ENCODE measurements at places on chromosomes 4 and X. TPM values are rescaled to one million over a fixed set of nuclear protein-coding genes. Genes with fewer than 3 reads are reported as not detected.

AREG gene
- 95.8 TPM for total RNA-seq

CSAG2 gene
- not detected for total RNA-seq

ZFP92 gene
- not detected for total RNA-seq

ERAS gene
- total RNA-seq: not detected

NEXMIF gene
- not detected for total RNA-seq

GRCh38 chr4:189232274-189232673 is 708.4 kb upstream of the FRG1 start:
- DNase-seq: no peak

DNA sequence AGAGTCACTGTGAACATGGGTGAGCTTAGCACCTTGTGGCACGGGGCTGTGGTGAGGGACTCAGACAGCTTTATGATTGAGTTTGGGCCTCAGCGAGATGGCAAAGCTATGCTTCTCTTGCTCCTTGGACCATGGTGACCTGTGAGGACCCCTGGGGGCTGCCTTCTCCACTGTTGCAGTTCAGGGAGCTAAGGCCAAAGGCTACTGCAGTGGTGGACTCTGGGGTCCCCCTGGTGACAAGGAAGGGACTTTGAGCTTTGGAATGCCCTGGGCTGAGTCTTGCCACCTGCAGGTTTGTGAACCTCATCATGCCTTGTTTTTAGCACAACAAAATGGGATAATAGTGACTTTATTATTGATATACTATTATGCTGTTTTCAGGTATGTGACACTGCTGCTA is 36.5 kb downstream of the TBL1X start:
- no peak for DNase-seq

DNA sequence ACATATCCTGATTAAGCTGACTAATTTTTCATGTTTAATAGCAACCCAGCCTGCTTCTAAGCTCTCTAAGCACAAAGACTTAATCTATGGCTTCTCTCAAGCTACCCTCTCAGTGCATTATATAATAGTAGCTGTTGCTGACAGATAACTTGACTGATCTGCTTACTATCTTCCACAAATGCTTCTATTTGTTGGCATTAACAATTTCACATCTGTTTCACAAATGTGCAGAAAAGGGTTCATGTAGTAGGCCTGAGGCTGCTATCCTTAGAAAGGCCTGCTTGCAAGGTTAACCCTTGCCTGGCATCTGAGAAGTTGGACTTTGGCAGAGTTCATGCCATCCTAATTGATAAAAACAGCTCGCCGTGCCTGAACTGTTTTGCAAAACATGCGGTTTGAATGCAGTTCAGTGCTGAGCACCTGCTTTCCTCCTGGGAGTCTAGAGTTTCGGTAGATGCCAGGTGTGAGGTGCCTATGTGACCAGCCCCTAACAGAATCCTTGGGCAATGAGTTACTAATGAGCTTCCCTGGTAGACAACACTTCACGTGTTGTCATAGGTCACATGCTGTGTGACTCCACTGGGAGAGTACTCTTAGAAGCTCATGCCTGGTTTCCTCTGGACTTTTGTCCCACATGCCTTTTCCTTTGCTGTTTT is 68.4 kb downstream of the NSG1 start:
- DNase-seq: no peak

DNA sequence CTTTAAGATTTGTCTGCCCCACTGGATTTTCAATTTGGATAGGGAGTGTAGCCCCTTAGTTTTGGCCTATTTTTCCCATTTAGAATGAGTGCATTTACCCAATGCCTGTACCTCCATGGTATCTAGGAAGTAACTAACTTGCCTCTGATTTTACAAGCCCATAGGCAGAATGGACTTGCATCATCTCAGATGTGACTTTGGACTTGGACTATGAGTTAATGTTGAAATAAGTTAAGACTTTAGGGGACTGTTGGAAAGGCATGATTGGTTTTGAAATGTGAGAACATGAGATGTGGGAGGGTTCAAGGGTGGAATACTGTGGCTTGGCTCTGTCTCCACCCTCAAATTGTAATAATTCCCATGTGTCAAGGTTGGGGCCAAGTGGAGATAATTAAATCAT is 2480.2 kb downstream of the PCDH7 start:
- DNase-seq: no peak

GRCh38 chrX:11585174-11585573 is 80.5 kb downstream of the ARHGAP6 start:
- no peak for DNase-seq

GRCh38 chrX:69109036-69109663 is 56.1 kb downstream of the PJA1 start:
- DNase-seq: no peak

GRCh38 chrX:11663875-11664210 is 1.9 kb downstream of the ARHGAP6 start:
- DNase-seq: no peak

DNA sequence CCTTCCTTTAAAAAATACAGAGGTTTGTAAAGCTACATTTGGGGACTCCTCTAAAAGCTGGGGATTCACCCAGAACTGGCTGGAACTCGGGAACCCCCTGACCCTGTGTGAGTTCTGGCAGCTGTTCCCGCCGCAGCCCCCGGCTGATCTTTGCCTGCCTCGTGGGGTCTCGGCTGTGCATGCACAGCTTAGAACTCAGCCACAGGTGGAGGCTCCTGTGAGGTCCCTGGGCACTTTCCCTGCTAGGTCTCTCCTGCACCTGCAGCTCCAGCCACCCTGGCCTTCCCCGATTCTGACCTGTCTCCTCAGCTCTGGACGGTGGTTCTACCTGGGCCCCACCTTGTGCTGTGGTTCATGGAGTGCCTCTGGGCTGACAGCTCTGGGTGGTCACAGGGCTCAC is 48.6 kb upstream of the HGFAC start:
- DNase-seq: no peak

DNA sequence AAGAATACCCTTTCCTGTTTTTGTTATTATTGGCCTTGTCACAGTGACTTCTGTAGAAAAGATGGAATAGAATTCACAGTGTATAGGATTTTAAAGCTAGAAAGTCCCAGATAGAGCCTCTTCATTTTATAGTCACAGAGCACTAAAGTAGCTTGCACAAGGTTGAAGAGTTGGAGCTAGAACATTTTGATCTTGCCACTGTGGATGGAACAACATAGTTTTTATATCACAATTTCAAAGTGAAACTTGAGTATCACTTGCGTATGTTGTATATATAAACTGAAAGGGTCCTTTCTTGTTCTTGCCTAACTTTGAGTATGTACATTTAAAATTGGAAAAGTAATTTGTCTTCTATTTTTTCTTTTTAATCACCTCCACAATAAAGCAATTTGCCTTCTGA is 2.7 kb downstream of the USO1 start:
- no peak for DNase-seq

DNA sequence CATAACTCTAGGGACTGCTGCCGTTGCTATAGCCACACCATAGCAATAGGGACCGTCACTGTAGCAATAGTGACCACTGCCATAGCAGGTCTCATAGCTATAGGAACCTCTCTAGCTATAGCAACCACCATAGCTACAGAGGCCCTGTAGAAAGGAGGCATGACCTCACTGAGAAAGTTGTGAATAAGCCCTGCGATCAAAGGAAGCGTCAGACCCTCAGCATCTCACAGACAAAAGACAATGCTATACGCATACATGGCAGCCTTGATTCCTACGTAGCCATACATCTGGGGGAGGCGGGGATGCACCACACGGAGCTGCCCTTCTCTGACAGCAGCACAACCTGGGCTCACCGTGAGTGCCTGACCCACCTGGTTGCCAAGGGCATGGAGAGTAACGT is 88.5 kb downstream of the MTMR1 start:
- DNase-seq: no peak

DNA sequence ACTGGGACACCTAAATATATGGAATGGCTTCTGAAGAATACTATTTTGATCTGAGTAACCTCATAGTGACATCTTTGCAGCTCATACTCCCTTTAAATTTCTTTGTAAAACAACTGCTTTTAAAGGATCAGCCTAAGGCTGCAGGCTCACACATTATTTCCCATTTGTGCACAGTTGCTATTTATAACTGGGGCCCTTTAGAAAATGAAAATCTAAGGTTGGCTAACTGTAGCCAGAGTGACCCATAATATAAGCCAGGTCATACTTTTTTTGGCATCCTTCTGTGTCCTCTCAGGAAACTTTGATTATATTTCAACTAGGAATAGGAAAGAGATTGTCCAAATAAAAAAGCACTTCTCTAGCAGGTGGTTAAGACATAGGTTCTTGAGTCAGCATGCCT is 123.6 kb upstream of the RASGEF1B start:
- no peak for DNase-seq

DNA sequence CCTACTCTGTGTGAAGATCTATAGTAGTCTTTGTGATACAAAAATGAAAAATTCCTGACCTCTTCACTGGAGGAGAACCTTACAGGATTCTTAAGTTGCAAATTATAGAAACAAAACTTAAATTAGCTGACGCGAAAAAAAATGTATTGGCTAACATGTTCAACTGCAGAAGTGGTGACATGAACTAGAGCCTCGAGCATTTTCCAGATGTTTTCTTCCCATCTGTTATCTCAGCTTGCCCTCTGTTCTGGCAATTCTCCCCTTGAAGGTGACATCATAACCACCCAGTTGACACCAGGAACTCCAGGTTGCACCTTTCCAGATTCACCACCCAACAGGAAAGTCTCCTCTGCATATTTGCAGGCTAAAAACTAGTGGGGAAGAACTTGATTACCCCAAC is 222.4 kb downstream of the KDR start:
- DNase-seq: no peak
